ENCODE measurements at places on chromosomes 1 and 21. TPM values are rescaled to one million over a fixed set of nuclear protein-coding genes. Genes with fewer than 3 reads are reported as not detected.

SERPINC1 gene
- not detected for total RNA-seq

- DNase-seq = no peak
- peak within 1 kb of the TSS; percentile 80 for H3K4me3 ChIP-seq
- peak within 1 kb of the TSS; percentile 89 for H3K27ac ChIP-seq
Measured at GRCh38 chr1:26168410-26169197, at the start of gene C1orf232. C1orf232 (minus strand) TSS chr1:26168963; CDS start chr1:26168499, 464 bp downstream.

DNA sequence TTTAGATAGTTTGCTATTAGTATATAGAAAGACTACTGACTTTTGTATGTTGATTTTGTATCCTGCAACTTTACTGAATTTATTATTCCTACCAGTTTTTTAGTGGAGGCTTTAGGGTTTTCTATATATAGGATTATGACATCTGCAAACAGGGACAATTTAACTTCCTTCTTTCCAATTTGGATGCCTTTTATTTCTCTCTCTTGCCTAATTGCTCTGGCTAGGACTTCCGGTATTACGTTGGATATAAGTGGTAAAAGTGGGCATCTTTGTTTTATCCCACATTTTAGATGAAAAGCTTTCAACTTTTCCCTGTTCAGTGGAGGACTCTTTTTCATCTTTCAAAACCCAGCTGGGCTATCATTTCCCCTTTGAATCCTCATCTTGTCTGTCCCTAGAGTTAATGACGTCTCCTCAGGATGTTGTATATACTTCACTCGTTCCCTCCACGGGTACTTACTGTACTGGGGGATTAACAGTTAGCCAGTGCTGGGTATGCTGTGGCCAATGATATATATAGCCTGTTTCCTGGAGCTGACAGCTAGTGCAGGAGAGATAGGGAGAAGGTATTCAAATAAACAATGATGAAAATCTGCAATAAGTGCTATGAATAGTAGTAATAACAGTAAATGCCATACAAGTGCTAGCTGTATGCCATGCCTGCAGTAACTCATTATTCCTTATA is 9.8 kb downstream of the ACOT11 start:
- no peak overlapping the region for H3K27ac ChIP-seq
- H3K27me3 ChIP-seq = no peaks in the 10 kb centered on the region
- H3K4me3 ChIP-seq = no peak overlapping the region
- DNase-seq = no peak

DNA sequence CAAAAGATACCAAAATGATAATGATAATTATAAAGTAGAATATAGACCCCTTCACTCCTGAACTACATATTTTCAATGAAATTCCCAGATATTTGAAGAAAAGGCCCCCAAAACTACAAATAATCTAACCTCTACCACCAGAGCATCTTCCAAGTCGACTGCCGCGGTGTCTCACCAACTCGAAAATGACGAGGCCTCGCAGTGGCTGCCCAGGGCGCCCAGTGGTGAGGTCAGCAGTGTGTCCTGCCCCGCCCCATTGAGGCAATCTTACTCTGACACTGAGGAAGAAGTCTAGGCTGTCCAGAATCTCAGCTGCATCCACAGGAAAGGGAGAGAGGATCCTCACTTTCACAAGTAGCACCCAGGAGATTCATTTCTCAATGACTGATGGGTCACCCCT is 5.2 kb downstream of the DUSP10 start:
- no peaks in the 10 kb centered on the region for H3K27me3 ChIP-seq
- no peak for DNase-seq
- H3K4me3 ChIP-seq = no peak overlapping the region
- no peaks in the 10 kb centered on the region for H3K36me3 ChIP-seq
- H3K27ac ChIP-seq = no peak overlapping the region

GRCh38 chr1:69700770-69701169 is 133.0 kb downstream of the LRRC7 start:
- H3K36me3 ChIP-seq = peaks cover 5% of the 10 kb centered on the region
- DNase-seq = no peak
- H3K27ac ChIP-seq = no peak overlapping the region
